RWPE2 (cell line): ENCODE measurements at places on chromosomes 1 and 21.

DNA sequence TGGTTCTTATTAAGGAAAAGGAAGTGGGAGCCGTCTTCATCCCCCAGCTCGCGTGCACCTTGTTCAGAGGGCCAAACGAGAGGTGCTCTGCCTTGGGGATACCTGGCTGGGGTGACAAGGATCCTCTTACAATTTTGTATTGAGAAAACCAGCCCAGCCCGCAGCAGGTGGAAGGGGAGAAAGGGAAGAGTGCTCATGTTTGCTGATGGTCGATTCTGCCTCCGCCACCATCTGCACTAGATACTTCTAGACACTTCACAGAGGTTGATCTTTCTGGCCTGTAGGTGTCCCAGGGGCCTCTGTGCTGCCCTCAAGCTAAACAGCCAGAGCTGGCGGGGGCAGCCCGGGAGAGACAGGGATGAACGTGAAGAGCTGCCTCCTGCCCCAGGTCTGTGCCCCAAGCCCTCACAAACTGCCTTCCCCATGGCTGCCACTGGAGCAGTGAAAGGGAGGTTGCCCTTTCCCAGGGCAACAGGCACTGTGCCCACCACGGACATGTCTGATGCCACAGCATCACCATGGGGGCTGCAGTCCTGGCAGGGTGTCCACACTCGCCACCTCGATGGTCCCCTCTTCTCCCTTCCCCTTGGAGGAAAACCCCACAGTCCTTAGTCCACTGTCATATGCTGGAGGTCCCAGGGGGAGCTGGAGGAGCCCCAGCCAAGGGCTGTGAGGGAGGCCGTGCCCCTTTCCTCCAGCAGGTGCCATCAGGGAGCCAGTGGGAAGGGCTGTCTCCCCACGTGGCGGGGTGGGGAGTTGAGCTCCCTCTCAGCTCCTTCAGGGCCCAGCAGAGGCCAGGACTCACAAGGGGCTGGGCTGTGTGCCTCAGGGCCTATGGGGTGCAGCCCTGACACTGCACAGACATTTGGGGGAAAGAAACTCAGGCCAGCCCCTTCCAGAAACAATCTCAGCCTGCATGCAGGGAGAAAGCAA, 8.1 kb downstream of the ADPRS start:
- no peaks in the 10 kb centered on the region for H3K27me3 ChIP-seq
- no peak overlapping the region for H3K27ac ChIP-seq
- DNase-seq, result no peak
- peaks cover 31% of the 10 kb centered on the region for H3K36me3 ChIP-seq

DNA sequence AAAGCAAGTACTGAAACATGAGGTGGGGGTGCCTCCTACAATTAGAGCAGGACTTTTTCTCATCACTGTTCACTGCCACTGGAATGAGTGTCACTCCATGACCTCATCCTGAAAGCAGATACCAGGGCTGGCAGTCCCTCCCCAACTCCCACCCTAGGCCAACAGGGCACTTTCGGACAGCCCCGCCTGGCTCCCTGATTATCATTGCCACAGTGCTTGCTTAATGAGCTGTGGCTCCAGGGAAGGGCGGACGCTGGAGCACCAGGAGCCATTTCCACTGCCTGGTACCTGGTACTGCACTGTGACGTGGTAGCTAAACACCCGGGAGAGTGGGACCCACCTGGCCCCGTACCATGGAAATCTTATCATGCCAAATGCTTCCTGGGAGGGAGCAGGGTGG, 22.3 kb downstream of the SLC9A1 start:
- no peak overlapping the region for H3K4me3 ChIP-seq
- no peaks in the 10 kb centered on the region for H3K27me3 ChIP-seq
- no peak for DNase-seq
- H3K4me1 ChIP-seq, result no peaks in the 10 kb centered on the region

DNA sequence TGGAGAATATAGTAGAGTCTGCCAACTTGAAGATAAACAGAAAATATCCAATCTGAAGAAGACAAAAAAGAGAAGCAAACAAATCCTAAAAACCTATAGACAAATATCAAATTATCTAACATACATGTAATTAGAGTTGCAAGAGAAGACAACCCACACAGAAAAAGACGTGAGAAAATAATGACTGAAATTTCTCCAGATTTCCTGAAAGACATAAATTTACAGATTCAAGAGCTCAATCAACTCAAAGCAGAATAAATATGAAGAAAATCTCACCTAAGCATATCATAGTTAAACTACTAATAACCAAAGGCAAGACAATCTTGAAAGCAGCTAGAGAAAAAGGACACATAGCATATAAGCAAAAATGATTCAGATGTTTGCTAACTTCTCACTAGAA, 261.2 kb upstream of the NFIA start:
- DNase-seq, result no peak
- H3K4me3 ChIP-seq, result no peak overlapping the region
- H3K4me1 ChIP-seq, result no peaks in the 10 kb centered on the region
- no peaks in the 10 kb centered on the region for H3K36me3 ChIP-seq

DNA sequence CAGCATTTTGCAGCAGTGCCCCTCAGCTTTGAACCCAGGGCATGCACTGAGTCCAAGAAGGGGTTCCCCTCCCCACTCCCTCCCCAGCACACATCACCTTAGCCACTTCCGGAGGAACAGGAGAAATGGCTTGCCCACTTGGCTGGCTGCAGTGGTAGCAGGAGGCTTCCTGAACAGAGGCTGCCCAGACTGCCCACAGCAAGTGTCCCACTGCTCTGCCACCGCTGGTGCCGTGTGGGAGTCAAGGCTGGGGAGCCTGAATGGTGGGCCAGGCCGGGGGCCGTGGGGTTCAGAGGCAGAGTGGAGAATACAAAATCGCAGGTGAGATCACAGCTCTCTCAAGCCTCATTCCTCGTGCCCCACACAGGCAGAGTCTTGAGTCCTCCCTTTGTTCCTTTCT, 34.5 kb downstream of the CD247 start:
- H3K4me3 ChIP-seq, result no peak overlapping the region
- DNase-seq, result no peak
- no peaks in the 10 kb centered on the region for H3K36me3 ChIP-seq

DNA sequence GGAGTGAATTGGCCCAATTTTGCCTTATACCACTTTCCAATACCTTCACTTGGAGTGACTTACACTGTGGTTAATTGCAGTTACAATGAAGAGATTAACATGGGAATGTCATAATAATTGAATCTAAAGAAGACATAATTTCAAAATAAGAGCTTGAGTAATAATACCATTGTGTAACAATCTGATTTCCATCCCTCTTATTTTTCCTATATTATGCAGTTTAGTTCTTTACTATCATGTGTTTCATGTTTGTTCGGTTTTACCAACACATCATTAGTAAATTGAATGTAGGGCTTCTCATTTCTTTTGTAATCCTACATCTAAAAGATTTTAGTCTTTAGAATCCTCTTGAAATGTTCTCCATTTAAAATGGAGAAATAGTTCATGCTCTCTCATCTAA, 19.2 kb upstream of the XPR1 start:
- no peak for DNase-seq
- H3K27ac ChIP-seq, result no peak overlapping the region
- H3K36me3 ChIP-seq, result no peaks in the 10 kb centered on the region
- H3K4me3 ChIP-seq, result no peak overlapping the region
- H3K27me3 ChIP-seq, result no peaks in the 10 kb centered on the region
- peaks cover 12% of the 10 kb centered on the region for H3K4me1 ChIP-seq

- H3K27ac ChIP-seq, result no peak overlapping the region
- peaks cover 3% of the 10 kb centered on the region for H3K4me1 ChIP-seq
- H3K36me3 ChIP-seq, result no peaks in the 10 kb centered on the region
- no peak for DNase-seq
- H3K27me3 ChIP-seq, result no peaks in the 10 kb centered on the region
- no peak overlapping the region for H3K4me3 ChIP-seq
These were observed 109.5 kb upstream of the UBE2U start for GRCh38 chr1:64093941-64094340.

GRCh38 chr1:33346927-33347649, 26.2 kb upstream of the A3GALT2 start:
- peak overlapping the region; percentile 99 for H3K27ac ChIP-seq
- peaks cover 43% of the 10 kb centered on the region for H3K4me1 ChIP-seq
- peak overlapping the region; percentile 97 for H3K4me3 ChIP-seq
- no peaks in the 10 kb centered on the region for H3K27me3 ChIP-seq

DNA sequence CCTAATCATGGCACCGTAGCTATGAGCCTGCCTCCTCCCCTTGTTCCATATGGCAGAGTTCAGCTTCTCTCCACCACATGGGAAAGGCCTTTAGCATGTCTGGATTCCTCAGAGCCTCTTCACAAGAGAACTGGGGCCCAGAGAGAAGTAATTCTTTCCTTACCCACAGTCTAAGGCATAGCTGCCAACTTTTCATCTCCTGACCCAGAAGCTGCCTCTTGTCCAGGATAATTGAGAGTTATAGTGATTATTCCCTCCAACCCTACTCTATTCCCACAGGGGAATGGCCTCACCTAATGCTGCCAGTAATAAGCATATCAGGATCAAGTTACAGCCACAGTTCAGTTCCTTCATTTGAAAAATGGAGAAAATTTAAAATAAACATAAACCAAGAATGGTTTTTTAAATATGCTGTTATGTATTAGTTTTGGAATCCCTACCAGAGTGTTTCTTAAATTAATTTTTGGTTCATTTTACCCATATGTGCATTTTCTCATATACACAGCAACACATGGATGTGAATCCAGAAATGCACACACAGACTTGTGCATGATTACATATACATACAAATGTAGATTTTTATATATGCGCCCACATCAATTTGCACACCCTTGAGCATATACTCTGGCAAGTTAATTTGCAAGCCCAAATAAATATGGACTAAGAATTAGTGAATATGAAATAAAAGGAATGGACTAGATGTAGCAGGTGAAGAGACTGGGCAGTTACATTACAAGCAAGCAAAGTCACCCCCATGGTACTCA, 63.9 kb upstream of the WARS2 start:
- no peak overlapping the region for H3K27ac ChIP-seq
- no peak overlapping the region for H3K4me3 ChIP-seq
- no peaks in the 10 kb centered on the region for H3K36me3 ChIP-seq
- no peaks in the 10 kb centered on the region for H3K4me1 ChIP-seq
- DNase-seq, result no peak

- H3K4me3 ChIP-seq, result no peak overlapping the region
- no peaks in the 10 kb centered on the region for H3K36me3 ChIP-seq
- no peak overlapping the region for H3K27ac ChIP-seq
- peaks cover 15% of the 10 kb centered on the region for H3K4me1 ChIP-seq
- H3K27me3 ChIP-seq, result no peaks in the 10 kb centered on the region
These were observed 61.1 kb upstream of the LAPTM5 start for GRCh38 chr1:30818568-30819243.

DNA sequence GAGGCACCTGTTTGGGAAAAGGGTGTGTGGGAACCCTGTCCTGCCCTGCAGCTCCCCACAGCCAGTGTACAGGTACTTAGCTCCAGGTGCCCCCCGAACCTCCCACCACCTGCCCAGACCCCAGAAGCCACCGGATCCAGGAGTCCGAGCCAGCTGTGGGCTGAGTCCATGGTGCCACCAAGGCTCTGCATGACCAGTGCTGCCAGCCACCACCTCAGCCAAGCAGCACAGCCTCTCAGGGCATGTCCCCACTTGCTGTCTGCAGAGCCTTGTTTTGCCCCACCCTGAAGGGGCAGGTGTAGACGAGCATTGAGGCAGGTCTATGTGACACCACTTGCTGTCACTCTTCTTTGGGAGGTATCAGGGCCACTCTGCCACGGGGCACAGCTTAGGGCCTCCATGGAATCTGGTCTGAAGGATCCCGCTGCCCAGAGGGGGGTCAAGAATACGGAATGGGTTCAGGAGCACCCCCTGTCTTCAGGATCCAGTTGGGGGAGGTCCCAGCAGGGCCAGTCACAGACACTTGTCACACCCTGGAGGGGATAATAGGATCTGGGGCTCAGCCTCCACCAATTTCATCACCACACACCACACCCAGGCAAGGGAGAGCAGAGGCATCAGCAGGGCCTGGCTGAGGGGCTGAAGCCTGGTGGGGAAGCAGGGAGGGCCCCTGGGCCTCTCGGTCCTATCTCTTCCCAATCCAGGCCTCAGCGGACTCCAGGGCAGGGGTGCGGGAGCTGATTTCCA, 27.7 kb downstream of the ARHGEF19 start:
- peaks cover 58% of the 10 kb centered on the region for H3K4me1 ChIP-seq
- no peak overlapping the region for H3K4me3 ChIP-seq
- H3K36me3 ChIP-seq, result no peaks in the 10 kb centered on the region

- H3K36me3 ChIP-seq, result peaks cover 26% of the 10 kb centered on the region
- H3K4me1 ChIP-seq, result peaks cover 32% of the 10 kb centered on the region
- H3K27me3 ChIP-seq, result no peaks in the 10 kb centered on the region
These were observed 927 bp downstream of the UAP1 start for GRCh38 chr1:162562470-162562828.
